OCI-LY7 (cell line): ENCODE measurements at places on chromosomes 7 and 10.
A peak's percentile ranks its signal among the peaks of the same experiment; 100 is the strongest.

DNA sequence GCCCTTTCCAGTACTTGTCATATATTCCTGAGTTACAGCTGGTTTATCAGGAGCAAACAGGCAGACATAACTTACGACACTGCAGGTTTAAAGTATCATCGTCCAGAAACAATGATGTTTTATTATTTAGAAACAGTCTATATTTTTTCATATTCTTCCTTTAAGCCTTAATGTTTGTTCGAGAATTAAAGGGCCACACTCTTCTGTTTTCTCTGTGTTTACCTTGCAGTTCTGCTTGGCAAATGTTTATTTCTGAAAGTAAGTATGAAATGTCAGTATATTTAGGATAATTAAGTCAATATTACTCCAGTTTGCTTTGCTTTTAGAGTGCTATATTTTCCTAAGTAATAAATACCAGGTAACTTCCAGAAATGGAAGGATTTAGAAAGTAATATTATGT is 115.1 kb downstream of the VTI1A start:
- DNase-seq: no peak

GRCh38 chr10:13270877-13271551 is 28.9 kb downstream of the PHYH start:
- DNase-seq: no peak

DNA sequence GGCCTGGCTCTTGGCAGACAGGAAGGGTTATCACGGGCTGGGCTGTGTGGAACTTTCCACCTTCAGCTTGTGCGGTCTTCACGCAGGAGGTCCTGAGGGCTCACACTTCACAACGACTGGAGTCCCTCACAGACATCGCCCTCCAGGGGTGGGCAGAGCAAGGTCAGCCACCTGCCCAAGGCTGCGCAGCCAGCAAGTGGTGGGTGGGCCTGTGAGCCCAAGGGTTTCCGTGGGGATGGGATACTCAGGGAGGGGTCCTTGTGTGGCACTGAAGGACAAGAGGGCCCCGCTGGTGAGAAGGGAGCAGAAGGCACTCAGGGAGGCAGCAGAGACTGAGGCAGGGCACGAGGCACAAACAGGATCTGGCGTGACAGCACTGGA is 22.0 kb downstream of the PDIA4 start:
- no peak for DNase-seq

DNA sequence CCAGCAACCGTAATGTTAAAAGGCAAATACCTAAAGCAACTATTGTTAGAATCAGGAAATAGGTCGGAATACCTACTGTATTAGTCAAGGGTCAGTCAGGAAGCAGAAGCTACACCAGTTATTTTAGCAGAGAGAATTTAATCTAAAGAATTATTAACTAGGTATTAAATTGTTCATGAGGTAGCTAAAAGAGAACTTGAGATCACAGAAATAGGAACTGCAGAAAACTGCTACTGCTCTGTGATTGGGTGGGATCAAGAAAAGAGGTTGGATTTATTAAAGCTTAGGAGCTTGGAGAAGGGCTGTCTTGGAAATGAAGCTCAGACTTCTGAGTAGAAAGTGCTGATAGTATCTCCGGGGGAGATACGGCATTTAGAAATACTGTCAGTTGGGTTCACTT is 20.0 kb upstream of the ZNF438 start:
- DNase-seq: no peak

DNA sequence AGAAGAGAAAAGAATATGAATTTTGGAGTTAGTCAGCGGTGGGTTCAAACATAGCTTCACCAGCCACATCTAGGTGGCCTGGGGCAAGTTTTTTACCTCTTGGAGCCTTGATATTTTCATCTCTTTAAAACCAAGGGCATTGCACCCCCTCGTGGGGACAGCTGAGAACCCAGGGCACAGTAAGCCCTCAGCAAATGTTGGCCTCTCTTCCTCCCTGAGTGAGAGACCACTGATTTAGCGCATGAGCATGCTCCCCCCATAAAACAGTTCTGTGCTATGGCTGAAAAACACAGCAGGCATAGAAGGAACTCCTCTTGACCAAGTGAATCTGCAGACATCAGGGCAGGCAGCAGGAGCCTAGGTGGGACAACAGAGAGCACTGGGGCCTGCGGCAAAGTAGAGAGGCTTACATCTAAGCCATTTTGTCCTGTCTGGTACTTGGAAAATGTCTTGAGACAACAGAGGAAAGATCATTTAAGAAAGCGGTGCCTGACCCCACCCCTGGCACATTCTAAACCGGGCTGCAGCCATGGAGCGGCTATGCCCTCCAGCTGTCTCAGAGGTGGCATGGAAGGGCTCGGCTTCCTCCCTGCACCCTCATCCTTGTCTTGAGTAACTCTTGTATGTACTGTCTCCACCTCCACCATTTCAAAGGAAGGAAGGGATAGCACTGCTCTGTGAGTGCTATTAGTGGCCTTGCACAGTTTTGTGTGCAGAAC is 94.7 kb downstream of the ARHGAP22 start:
- DNase-seq: peak; percentile 25

DNA sequence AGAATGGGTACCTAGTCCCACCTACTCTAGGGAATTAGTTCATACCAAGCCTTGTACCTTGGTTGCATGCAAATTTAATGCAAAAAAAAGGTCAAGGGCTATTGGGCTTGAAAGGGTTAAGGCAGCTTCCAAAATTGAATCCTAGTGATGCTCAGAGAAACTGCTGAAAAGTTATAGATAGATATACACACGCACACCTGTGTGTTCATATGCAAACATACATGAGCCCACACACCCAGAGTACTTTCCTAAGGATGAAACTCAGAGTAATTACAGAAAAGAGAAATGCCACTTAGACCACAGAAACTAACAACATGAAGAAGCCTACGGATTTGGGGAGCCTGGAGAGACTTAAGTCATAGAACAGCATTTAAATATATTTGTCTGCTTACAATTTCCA is 1.5 kb downstream of the SLC25A13 start:
- DNase-seq: no peak

- no peak for DNase-seq
Measured at GRCh38 chr7:149422914-149423301, 38.0 kb downstream of the ZNF777 start.

DNA sequence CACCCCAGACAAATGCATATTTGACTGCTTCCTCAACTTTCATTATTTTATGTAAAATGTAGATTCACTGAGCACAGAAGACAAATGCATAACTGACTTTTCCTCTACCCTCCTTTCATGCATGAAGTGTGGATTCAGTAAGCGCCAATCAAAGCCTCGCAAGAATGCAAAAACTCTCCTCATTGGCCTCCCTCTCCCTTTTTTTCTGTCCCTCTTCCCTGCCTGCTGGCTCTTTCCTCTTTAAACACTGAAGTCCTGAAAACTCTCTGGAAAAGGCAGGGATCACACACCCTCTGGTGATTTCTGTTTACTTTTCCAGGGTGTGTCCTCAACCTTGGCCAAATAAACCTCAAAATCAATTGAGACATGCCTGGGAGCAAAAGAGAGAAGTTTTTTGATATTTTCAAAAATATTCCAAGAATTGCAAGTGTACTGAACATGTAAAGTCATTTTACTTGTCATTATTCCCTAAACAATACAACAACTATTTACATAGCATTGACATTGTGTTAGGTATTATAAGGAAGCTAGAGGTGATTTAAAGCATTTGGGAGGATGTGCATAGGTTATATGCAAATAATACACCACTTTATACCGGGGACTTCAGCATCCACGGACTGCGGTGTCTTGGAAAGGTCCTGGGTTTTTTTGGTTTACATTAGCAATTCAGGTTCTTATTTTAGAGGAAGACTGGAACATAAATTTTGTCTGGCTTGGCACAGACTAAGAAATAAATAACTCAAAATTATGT is 71.4 kb downstream of the SEC61G start:
- no peak for DNase-seq

- no peak for DNase-seq
Measured at GRCh38 chr10:12193193-12193592, 2.5 kb downstream of the NUDT5 start.

- no peak for DNase-seq
Measured at GRCh38 chr10:121158988-121159579, 307.9 kb downstream of the WDR11 start.

- DNase-seq: no peak
Measured at GRCh38 chr10:61169294-61169693, 225.3 kb upstream of the RHOBTB1 start.

DNA sequence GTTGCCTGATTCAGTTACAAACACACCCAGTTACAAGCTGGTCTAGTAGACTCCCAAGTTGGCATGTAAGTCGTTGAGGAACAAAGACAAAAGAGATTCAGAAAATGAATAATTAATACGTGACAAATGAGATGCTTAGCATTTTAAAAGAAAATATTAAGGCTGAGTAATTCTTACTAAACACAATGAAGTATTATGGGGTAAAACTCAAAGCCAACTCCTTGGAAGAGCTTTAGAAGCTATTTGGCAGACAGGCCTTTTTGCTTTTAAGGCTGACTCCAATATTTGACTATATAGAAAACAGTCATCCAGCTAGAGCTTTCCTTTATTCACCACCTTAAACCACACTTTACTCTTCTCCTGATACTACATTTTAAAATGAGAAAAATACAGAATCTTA is 5.4 kb downstream of the TRDMT1 start:
- DNase-seq: no peak

DNA sequence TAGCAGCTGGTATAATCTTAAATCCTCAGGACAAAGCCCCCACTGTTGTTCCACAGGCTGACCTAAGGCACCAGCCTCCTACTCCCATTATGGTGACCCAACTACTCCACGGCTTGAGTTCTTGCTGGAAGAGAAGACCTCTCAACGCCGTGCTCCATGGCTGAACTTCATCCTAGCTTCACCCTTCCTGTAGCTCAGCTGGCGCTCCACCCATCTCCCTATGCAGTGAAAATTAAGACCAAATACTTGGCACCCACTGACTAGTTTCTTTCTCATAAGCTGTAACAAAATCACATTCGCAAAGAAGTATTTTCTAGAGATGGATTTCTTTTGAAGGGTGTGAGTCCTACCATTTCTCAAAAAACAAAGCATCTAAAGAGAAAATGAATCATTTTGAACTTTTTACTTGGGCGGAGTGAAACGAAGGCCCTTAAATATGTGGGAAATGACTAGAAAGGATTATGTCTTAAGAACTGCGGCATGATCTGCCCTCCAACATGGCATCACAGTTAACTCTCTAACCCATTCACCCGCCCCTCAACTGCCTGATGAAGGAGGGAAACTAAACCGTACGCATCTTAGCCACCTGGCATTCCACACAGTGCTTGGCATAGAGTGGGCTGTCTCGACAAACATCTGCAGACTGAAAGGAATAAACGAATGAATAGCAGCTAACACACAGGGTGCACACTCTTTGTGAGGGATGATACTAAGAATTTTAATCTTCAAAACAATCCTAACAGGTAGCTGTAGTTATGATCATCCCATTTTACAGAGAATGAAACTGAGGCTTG is 32.7 kb downstream of the GFRA1 start:
- DNase-seq: no peak

GRCh38 chr7:121294448-121294992 is 34.3 kb upstream of the WNT16 start:
- DNase-seq: no peak

- DNase-seq: no peak
Measured at GRCh38 chr7:31702354-31702753, 15.3 kb downstream of the PPP1R17 start.

DNA sequence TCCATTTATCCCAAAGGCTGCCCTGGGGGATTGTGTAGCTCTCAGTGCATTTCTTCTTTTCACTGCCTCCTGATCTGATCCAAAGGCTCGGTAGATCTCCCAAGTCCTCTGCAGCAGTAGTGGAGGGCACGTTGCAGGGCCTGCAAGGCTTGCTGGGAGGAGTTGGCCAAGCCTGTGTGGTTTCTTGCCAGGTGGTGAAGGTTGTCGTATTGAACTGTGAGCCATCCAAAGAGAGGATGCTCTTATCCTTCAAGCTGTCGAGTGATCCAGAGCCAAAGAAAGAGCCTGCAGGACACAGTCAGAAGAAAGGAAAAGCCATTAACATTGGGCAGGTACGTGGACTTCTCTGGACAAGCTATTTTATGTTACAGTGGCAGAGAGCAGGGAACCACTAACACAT is 21.2 kb downstream of the PDCD11 start:
- DNase-seq: no peak

GRCh38 chr10:86254081-86254480 is 112.5 kb downstream of the GRID1 start:
- no peak for DNase-seq

GRCh38 chr7:91239171-91239604 is 25.0 kb upstream of the FZD1 start:
- no peak for DNase-seq

- no peak for DNase-seq
Measured at GRCh38 chr7:83415840-83416239, 233.1 kb downstream of the SEMA3E start.

GRCh38 chr10:52212062-52212461 is 102.0 kb upstream of the DKK1 start:
- DNase-seq: no peak

DNA sequence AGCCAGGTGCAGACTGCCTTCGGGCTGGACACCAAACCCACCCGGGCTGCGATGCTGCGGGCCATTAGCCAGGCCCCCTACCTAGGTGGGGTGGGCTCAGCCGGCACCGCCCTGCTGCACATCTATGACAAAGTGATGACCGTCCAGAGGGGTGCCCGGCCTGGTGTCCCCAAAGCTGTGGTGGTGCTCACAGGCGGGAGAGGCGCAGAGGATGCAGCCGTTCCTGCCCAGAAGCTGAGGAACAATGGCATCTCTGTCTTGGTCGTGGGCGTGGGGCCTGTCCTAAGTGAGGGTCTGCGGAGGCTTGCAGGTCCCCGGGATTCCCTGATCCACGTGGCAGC is 50.0 kb downstream of the VWA2 start:
- DNase-seq: no peak

DNA sequence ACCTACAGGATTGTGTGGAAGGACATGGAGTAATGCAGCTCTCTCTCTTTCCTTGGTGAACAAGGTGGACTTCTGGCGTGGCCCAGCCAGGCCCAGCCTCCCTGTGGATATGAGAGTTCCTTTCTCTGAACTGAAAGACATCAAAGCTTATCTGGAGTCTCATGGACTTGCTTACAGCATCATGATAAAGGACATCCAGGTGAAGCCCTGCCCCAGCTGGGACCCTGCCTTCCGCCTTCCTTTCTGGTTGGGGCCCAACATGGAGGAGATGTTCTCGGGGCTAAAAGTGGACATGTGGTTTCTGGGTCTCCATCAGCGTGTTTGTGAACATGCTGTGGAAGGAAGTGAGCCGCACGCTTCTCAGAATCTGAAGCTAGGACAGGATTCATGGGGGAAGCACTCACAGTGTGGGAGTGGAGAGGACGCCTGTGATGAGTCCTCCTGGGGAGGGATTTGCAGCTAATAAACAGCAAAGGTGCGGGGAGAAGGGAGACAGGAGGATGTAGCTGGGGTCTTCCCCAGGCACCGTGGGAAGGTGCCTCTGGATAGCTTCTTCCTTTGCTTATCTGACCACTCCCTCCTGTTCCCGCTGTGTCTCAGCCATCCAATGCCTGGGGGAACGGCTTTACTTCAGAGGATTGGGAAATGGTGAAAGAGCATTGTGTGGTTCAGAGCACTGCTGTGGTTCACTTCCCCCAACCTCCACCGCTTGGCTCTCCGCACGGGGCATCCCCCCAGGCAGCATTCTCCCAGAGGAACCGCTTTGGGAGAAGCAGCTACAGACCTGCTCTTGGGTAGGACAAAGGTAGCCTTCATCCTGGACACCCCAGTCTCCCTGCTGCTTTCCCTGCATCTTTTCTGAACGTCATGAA is 5.5 kb downstream of the CPA5 start:
- DNase-seq: no peak
